PC-9 (cell line): ENCODE measurements at places on chromosomes 16 and 17.

DNA sequence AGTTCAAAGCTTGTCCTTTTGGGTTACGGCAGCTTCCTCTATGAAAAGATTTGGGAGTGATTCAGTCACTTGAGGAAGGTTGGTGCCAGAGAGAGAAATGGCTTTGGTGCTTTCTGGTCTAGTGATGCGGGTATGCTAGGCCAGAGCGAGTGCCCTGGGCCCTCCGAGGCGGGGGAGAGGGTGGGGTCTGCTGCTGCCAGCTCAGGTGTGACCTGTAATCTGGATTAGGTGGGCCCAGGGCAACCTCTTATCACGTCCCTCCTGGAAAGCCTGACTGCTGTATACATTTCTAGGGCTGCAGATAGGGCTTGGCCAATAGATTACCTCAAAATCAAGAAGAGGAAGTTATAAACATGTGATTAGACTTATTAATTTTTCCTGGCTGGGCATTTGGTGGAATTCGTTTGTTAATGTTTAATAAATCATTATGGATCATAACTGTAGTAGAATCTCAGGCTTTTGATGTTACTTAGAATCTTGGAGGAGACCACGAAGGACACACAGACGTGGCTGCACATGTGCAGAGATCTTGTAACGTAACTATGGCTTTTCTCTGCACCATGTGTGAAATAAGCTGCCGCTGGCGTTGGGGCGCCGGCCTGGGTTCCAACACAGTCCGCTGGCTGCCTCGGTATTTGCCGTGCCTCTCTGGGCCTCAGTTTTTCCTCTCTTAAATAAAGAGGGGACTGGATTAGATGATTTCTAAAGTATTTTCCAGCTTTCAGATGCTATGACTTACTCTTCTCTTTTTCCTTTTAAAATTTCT, 1.2 kb downstream of the IRF8 start:
- DNase-seq, result no peak

DNA sequence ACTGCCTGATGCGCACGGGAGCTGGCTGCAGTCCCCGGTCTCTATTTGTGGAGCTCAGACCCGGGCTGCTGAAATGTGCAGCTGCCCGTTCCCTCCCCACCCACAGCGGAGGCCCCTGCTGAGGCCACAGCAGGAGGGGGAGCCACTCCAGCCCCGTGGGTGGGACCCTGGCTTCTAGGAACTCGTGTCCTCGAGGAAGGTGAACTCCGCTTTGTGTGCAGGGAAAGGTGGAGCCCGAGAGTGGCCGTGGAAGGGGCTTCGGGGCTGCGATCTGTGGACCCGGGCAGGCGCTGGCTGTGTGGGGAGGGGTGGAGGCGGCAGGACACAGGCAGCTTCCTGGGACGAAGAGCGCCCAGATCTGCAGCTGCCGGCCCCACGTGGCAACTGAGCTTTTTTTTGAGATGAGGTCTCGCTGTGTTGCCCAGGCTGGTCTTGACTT, 2.9 kb downstream of the CCDC154 start:
- no peak for DNase-seq

DNA sequence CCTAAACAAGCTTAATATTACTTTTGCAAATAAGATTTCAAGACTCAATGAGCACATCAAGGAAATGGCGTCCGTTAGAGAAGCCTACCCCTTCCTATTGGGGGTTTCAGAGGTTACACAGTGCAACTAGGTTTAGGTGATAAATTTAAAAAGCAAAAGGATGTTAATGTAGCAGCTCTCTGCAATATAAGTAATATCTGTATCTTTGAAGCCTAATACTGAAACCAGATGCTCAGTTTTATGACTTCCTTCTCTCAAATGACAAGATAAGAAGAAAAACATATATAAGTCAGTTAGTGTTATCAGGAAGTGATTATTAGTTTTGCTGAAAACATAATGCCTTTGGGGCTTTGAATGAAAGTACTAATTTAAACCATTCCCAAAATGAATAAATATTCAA, 54.3 kb upstream of the MED13 start:
- DNase-seq, result no peak

- no peak for DNase-seq
These were observed 28.1 kb downstream of the HEATR3 start for GRCh38 chr16:50093607-50094539.

DNA sequence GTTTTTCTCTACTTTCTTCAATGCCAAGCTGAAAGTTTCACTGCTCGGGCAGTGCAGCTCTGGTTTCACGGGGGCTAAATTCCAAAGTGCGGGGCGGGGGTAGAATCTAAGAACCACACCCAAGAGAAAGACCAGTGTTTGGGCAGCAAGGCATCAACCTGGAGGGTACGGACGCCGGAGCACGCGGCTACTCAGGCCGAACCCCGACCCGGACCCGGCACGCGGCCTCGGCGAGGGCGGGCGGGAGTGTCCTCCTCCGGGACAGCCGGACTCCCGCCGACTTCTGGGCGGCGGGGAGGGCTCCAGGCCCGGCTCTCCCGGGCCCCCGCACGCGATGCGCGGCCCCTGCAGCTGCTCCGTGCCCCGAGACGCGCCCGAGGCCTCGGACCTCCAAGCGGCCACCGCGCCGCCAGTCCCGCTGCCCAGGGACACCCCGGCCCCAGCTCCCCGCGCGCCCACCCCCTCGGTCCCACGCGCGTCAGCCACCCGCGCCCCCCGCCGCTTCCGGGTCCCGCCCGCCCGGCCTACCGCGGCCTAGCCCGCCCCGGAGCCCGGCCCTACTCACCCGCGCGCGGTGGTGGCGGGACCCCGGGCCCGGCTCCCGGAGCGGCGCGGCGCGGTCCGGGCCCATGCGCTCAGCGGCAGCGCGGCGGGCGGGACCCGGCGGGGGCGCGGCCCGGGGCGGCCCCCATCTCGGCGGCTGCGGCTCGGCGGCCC, 561 bp downstream of the AXIN1 start:
- DNase-seq, result no peak

DNA sequence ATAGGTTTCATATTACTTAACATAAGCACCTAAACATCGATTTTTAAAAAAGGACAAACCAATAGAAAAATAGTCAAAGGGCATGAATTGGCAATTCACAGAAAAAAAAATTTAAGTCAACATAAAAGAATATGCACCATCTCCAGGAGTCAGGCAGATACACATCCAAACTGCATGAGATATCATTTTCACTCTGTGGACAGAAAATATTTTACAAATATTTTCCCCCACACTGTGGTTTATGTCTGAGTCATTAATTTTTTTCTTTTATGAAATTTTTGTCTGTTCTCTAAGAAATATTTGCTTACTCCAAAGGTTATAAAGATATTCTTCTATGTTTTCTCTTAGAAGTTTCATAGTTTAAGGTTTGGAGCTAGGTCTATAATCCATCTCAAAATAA, 74.4 kb upstream of the DNAH17 start:
- DNase-seq, result no peak

DNA sequence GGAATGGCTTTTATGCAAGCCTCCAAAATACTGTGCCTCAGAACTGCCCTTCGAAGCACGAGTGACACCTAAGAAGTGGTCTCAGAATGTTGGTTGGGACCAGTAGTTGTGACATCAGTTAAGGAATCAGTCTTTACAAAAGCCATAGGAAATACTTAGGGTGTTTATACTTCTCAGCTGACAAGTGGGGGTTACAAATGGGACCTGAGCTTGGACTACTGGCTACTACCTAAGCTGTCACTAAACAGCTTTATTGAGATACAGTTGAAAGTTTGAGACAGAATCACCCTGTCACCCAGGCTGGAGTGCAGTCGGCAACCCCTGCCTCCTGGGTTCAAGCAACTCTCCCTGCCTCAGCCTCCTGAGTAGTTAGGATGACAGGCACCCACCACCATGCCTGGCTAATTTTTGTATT, 5.0 kb downstream of the RPL19 start:
- DNase-seq, result no peak

DNA sequence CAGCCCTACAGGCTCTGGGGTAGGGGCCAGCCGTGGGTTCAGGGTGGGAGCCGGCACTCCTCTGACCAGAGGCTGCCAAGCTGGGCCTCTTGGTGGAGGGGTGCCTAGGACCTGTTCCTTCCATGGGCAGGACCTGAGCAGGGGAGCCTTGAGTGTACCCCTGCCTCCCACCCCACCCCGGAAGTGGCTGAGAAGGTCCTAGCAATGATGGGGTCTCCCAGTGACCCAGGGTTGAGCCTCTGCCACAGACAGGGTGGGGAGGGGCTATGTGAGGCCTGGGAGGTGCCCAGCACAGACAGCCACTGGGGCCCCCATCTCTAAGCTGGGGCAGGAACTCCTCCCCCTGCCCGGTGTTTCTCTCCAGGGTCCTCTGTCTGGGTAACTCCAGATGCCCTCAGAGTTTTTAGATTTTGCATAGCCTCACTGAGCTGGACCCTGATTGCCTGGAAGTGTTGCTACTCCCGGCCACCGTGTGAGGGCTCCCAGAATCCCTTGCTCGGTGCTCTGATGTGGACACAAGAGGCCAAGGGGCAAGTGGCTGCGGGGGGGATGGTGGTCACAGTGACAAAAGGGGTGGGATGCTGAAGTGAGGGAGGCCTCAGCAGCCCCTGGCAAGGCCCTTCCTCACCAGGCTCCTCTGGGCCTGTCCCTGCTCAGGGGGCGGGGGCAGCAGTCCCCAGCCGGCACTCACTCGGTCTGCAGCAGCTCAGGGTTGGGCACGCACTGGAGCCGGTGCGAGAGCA, 6.4 kb upstream of the MTSS2 start:
- DNase-seq, result no peak

- no peak for DNase-seq
These were observed 49.8 kb downstream of the CREBBP start for GRCh38 chr16:3830625-3831254.

GRCh38 chr16:80997139-80997798, 9.4 kb downstream of the CMC2 start:
- no peak for DNase-seq

GRCh38 chr16:50842589-50842988, 100.7 kb downstream of the CYLD start:
- no peak for DNase-seq

- DNase-seq, result no peak
These were observed 362.6 kb downstream of the CNTNAP4 start for GRCh38 chr16:76639685-76640289.

GRCh38 chr16:85326794-85327181, 214.5 kb upstream of the CIBAR2 start:
- DNase-seq, result no peak

DNA sequence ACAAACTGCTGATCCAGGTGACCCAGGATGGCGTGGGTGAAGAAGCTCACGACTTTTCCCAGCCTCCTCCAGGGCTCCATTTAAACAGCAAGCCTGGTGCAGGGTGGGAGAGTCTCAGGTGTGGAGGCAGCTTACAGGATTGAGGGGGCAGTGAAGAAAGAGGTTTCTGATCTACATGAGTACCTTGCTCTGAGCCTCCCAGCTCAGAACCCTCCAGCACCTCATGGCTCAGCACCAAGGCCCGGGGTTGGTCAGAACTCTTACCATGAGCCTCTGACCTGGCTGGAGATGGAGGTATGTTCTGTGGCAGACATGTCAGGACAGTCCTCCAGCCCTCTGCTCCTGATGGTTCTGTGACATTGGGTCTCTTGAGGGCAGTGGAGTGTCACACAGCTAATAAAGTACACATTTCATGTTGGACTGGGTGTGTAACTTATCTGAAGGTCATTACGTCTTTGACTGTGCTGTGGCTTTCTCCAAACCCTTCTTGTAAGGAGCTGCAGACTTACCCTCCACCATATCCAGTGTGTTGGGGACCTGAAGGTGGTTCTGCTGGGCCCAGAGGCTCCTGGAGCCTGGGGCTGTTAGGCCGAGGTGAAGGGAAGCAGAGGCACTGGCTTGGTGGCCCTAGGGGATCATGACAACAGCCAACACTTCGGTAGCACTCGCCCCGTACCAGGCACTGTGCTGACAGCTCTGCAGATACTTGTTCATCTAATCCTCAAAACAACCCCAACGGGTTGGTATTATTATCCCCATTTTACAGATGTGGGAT, 3.8 kb upstream of the DCAF7 start:
- no peak for DNase-seq

DNA sequence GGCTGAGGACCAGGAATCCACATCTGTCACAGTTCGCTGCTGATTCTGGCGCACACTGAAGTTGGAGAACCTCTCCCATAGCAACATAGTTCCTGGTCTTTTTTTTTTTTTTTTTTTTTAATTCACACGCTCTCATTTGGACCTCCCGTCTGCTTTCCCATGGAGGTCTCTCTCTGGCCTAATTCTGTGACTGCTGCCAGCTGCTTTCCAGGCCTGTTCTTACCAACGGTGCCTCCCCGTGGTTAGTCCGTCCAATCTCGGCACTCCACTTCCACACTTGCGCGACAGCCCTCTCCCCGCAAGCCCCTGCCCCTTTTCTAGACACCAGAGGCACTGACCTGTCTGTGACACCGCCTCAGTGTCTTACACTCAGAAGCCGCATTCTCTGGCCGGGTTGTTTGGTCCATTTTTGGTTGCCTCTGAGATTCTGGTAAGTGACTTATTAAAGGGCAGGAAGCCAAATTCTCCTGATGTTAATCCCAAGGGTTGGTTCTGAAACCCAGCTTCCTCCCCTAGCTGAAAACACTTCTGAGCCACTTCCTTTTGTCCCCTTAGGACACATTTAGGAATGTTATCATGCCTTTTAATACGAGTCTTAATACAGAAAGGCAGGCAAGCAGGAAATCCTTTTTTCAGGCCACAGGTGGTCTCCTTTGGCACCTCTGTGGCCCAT, 1.1 kb upstream of the AKTIP start:
- DNase-seq, result no peak
